ENCODE measurements at places on chromosomes 3 and 15.

DNA sequence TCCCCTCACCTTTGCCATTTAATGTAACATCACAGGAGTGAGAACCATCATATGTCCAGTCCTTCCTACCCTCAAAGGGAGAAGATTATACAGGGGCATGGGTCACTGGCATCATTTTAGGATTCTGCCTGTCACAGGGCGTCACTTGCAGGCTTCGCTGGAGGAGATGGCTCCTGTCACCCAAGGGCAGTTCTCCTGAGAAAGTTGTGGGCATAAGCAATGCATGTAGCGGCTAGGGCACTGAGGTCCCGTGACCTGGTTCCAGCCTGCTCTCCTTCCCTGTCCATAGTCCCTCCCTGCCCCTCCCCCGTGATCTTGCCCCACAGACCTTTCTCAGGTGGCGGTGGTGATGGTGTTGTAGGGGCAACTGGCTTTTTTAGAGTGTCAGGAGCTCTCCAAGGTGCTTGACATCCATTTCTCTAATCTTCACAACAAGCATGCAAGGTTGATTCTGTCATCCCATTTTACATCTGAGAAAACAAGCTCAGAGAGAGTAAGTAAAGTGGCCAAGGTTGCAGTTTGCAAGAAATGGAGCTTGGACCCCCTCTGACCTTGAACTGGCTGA lies 241.5 kb upstream of the CTDSPL start:
- DNase-seq = no peak

DNA sequence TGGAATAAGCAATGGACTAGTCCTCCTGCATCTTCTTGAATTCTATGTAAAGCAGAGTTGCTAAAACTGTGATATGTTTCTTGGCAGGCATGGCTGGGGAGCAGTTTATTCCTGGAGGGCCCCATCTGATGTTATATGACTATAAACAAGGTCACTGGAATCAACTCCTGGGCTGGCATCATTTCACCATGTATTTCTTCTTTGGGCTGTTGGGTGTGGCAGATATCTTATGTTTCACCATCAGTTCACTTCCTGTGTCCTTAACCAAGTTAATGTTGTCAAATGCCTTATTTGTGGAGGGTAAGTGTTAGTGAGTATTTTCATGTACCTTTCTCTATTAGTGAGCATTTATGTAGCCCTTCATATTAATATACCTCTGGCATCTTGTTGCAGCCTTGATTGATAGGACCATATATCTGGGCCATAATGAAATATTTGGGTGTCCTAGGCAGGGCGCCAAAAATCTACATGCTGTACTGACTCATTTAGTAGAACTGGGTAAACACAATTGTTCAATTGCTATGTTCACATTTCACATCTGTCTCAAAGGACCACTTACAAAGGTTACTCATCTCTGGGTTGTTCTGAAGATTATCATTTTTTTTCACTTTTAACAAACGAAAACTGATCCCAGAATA lies 52.6 kb upstream of the ADGRG7 start:
- peak; percentile 72 for DNase-seq

DNA sequence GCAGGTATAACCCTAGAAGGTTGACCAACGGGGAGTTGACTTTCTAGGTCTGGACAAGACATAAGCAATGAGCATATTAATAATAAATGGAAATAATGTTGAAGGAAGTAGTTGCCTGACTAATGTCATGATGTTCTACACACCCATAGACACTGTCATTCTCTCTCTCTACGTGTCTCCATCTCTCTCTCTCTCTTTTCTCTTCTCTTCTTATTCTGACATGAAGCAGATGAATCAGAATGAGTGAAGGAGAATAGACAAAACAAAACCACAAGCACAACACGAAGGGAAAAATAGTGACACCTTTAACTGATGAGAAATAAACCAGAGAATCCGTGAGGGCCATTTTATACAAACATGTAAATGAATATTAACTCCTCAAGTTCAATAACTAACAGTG lies 26.7 kb upstream of the CCDC80 start:
- DNase-seq = no peak

DNA sequence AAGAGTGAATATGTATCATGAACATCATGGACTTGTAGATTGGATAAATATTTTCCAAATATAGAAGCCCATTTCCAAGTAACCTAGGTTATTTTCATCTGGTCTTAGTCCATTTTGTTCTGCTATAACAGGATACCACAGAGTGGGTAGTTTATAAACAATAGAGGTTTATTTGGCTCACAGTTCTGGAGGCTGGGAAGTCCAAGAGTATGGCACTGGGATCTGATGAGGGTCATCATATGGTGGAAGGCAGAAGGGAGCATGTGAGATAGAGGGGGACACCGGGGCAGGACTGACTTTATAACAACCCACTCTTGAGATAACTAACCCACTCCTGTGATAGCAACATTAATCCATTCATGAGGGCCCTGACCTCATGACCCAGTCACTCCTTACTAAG lies 9.4 kb upstream of the MGA start:
- DNase-seq = no peak

- DNase-seq = no peak
These were observed 121.2 kb upstream of the HES1 start for GRCh38 chr3:194014756-194015155.

DNA sequence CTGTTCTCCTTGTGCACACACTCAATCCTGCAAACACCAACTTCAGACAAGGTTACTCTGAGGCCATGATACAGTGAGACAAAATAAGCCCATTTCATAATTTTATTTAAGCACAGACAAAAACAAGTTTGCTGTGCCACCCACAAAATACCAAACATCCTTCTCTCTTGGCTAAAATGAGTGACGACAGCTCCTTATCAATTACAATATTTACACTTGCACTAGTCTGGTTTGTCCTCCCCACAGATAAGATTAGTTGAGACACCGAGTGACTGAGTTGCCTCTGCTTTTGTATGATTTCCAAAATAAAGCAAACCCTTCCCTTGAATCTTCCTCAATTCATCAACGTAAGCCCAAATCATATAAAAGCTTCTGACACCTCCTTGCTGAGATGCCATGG lies 233.5 kb upstream of the ATP10A start:
- DNase-seq = no peak

- no peak for DNase-seq
These were observed 230.4 kb downstream of the ABHD5 start for GRCh38 chr3:43921056-43921648.

- no peak for DNase-seq
These were observed 12.9 kb downstream of the IDH3A start for GRCh38 chr15:78162038-78162437.

DNA sequence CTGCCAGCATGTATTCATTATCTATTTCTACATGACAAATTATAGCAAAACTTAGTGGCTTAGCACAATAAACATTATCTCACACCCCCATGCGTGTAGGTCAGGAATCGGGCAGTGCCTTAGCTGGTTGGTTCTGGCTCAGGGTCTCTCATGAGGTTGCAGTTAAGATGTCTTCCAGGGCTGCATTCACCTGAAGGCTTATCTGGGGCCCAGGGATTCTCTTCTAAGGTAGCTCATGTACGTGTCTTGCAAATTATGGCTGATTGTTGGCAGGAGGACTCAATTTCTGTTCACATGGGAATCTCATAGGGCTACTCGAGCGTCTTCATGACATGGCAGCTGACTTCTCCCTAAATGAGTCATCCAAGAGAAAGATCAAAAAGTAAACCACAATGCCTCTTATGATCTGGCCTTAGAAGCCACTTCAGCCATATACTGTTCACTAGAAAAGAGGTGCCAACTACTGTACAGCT lies 42.9 kb upstream of the TSC22D2 start:
- no peak for DNase-seq

- no peak for DNase-seq
These were observed 384.6 kb upstream of the RORA start for GRCh38 chr15:61613729-61614128.

GRCh38 chr3:186806089-186807055 lies at the start of gene RFC4:
Gene RFC4, minus strand, starts transcription at chr3:186806482. Its CDS starts 1,769 bp downstream, at chr3:186804713.
- no peak for DNase-seq

All from fibroblast of the conjunctiva (primary cell).